Activated naive CD8-positive, alpha-beta T cell treated with anti-CD3 and anti-CD28 coated beads for 36 hours (primary cell): ENCODE measurements at places on chromosomes 7 and 10.
A peak's percentile ranks its signal among the peaks of the same experiment; 100 is the strongest.

GRCh38 chr7:156545979-156546378 lies 94.6 kb upstream of the RNF32 start:
- no peak overlapping the region for H3K4me3 ChIP-seq
- H3K36me3 ChIP-seq: no peaks in the 10 kb centered on the region
- no peaks in the 10 kb centered on the region for H3K4me1 ChIP-seq

GRCh38 chr10:17379151-17379690 lies 75.2 kb downstream of the ST8SIA6 start:
- no peak overlapping the region for H3K4me3 ChIP-seq
- H3K4me1 ChIP-seq: no peaks in the 10 kb centered on the region
- H3K36me3 ChIP-seq: no peaks in the 10 kb centered on the region
- peaks cover 3% of the 10 kb centered on the region for H3K27me3 ChIP-seq
- no peak overlapping the region for H3K27ac ChIP-seq

DNA sequence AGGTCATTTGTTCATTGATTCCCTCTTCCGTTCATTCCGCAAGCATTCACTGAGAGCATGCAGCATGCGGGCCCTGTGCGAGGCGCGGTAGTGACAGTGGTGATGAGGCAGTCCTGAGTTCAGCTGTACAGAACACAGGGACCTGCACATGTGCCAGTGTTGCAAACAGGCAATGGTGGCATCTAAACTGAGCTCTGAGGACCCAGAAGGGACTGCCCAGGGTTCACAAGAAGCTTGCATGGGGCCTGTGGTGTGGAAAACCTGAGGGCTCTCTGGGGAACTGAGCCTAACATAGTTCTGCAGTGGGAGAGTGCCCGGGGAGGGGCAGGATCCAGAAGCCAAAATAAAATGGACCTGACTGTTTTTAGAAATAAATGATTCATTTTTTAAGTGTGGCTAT lies 13.2 kb downstream of the ZNF488 start:
- H3K4me3 ChIP-seq: no peak overlapping the region
- H3K4me1 ChIP-seq: no peaks in the 10 kb centered on the region
- H3K27me3 ChIP-seq: peaks cover 4% of the 10 kb centered on the region
- DNase-seq: no peak
- no peak overlapping the region for H3K27ac ChIP-seq
- H3K36me3 ChIP-seq: no peaks in the 10 kb centered on the region

DNA sequence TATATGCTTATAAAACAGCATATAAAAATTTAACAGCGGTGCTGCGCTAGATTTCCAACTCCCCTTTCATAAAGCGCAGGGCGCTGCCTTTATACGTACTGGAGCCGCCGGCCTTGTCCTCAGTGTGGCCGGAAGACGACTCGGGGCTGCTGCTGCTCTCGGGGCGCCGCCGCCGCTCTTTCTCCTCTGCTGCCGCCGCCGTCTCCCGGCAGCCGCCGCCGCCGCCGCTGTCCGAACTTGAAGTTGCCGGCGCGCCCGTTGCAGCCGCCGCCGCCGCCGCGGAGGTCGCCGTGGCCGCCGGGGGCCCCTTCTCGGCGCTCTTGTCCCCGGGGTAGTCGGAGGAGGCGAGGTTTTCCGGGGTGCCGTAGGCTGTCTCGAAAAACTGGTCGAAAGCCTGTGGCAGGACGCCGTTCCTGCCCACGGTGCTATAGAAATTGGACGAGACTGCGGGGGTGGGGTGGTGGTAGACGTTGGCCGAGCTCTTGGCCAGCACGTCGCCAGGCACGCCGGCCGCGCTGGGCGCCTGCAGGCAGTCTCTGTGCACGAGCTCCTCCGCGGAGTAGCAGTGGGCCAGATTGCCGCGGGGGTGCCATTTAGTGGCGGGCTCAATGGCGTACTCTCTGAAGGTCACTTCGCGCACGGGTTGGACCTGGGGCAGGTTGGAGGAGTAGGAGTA lies 557 bp downstream of the HOXA11 start:
- H3K4me3 ChIP-seq: peak overlapping the region; percentile 70
- peaks cover 91% of the 10 kb centered on the region for H3K27me3 ChIP-seq

- no peak overlapping the region for H3K27ac ChIP-seq
- no peaks in the 10 kb centered on the region for H3K36me3 ChIP-seq
- H3K4me1 ChIP-seq: no peaks in the 10 kb centered on the region
- no peak for DNase-seq
- no peak overlapping the region for H3K4me3 ChIP-seq
Observed at GRCh38 chr7:15309872-15310271, 251.9 kb downstream of the AGMO start.
